Stimulated activated CD8-positive, alpha-beta memory T cell treated with anti-CD3 and anti-CD28 coated beads, Interleukin-4, amount 100 ng/mL, for 4 hours (primary cell): ENCODE measurements at places on chromosomes 5 and 9.

DNA sequence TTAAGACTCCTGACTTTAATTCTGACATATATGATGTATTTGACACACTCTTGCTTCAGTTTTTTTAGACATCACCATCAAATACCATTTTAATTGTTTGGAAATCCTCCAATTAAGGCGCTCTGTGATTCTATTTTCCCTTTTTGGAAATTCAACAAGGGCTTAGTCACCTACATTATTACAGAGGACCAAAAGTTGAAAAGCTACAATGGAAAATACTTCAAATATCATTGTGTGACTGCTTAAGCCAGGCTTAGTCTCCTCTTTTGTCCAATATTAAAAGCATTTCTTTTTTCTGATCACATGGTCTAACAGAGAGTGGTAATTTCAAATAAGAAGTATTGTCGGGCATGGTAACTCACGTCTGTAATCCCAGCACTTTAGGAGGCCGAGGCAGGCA lies 160.3 kb downstream of the CEMIP2 start:
- DNase-seq: no peak

DNA sequence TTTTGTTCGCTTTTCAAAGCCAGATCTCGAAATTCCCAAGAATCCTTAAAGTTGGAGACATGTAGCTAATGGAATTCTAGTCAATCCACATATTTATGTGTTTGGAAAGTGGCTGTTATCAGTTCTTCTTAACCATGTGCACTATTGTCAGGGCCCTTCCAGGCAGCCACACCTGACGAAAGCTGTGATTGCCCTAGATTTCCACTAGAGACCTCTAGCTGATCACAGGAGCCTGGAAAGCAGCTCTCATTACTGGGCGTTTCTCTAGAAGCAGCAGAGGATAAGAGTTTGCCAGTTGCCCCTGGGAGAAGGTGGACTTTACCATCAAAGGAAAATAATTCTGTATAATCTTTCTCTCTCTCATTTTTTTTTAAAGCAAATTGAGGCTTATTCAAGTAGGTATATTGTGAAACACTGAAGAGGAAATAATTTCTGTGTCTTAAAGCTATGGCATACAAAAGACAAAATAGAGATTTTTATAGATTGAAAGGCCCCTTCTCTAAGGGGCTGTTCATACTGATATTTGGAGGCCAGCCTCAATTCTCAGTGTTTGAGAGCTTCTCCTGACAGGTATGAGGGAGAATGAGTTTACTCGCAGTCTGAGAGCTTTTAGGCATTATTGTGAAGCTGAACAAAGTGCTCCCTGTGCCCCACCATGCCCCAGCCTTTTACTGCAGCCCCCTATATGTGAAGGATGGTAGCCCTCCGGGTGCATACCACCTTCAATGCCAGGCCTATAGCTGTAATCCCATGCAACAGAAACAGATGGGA lies 405.4 kb upstream of the ACTBL2 start:
- DNase-seq: no peak

- DNase-seq: no peak
These were observed 35.9 kb downstream of the ARPC5L start for GRCh38 chr9:124897570-124898460.

- no peak for DNase-seq
These were observed 50.6 kb downstream of the DMRT1 start for GRCh38 chr9:892123-892522.

DNA sequence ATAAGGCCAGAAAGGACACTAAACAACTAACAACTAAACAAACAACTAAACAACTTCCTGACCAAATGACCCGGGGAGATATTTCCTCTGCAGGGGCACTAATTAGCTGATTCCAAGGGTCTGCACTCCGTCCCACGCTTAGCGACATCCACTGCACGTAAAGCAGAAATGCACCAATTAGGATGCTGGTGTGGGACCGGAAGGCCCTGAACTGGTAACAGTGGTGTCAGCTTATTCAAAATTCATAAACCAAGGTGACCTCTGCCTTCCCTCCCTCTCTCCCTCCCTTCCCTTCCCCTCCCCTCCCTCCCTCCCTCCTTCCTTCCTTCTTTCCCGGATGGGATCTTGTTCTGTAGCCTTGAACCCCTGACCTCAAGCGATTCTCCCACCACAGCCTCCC lies 9.6 kb downstream of the RASGEF1C start:
- DNase-seq: no peak

DNA sequence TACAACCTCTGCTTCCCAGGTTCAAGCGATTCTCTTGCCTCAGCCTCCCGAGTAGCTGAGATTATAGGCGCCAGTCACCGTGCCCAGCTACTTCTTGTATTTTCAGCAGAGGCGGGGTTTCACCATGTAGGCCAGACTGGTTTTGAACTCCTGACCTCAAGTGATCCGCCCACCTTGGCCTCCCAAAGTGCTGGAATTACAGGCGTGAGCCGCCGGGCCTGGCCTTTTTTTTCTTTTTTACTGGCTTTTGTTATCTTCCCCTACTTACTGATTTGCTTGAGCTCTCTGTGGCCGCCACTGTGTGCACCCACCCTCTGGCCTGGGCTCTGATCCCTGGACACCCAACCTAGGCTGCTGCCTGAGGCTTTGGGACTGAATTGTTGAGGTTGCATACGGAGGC lies 60.3 kb downstream of the ANKRD33B start:
- DNase-seq: no peak

DNA sequence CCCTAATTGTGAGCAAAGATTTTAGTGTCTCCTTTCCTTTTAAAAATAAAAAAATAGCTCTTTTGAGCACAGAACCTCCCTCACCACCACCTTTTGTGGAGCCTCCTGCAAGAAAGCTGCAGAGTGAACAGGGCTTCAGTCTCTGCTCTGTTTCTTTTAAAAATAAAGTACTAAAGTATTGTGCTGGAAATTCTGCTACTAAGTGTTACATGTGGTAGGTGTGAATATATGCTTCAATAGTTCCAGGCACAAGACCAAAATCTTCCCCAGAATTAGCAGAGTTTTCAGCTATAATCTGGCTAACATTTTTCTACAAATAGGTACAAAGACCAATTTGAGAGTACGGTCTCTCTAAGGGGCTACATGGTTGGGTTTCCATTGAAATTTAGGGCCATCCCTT lies 40.3 kb upstream of the NFIB start:
- DNase-seq: no peak

DNA sequence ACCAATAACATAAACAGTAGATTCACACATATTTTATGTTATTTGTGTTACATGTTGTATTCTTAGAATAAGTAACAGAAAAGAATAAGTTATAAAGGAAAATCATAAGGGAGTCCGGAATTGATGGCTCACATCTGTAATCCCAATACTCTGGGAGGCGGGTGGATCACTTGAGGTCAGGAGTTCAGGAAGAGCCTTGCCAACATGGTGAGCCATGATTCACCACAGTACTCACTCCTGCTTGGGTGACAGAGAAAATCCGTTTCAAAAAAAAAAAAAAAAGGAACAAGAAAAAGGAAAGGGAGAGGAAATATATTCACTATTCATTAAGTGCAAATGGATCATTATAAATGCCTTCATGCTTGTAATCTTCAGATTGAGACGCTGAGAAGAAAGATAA lies 533.3 kb upstream of the CDH9 start:
- no peak for DNase-seq

DNA sequence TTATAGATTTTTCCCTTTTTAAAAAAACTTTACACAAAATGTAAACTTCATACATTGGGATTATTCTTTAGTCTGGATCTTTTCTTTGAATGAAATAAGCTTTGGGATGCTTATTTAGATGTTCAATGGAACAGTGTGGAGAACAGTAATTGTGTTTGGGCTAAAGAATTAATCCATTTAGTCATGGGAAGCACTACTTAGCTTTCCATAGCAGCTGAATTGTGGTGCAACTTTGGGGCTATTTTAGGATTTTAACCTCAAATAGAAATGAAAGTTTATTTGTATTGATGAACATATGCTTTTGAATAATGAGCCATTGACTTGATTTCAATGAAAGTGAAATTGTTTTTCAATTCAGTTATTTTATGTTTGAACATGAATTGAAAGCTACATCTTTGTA lies 72.4 kb downstream of the ZCCHC7 start:
- DNase-seq: no peak

DNA sequence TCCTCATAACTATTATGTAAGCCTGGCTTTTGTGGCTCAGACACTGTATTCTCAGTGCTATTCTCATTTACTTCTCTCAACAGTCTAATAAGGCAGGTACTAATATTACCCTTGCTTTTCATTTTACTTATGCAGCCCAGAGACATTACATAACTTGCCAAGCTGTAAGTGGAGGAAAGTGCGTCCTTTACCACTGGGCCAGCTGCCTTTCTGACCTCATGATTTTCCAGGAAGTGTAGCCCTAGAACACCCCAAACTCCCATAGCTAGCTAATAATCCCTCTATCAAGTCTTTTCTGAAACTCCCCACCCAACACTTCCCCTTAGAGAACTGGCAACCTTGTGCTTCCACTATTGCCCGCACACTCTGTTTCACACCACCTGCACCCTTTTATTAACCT lies 192.9 kb upstream of the HMHB1 start:
- no peak for DNase-seq

DNA sequence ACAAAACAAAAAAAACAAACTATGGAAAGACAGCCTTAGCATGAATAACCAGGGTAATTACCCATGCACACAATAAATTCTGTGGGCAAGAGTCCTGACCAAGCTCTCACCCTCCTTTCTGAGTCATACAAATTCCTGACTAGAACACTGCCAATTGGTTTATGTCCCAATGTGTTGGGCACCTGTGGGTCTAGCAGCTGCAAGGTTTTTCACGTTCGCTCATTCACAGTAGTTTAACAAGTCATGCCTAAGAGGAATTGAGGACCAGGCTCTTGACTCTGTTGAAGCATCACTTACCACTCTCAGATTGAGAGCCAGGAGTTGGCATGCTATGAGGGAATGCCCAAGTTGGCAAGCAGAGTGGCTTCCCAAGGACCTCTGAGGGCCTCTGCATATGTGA lies 205.5 kb upstream of the SLC24A2 start:
- no peak for DNase-seq

DNA sequence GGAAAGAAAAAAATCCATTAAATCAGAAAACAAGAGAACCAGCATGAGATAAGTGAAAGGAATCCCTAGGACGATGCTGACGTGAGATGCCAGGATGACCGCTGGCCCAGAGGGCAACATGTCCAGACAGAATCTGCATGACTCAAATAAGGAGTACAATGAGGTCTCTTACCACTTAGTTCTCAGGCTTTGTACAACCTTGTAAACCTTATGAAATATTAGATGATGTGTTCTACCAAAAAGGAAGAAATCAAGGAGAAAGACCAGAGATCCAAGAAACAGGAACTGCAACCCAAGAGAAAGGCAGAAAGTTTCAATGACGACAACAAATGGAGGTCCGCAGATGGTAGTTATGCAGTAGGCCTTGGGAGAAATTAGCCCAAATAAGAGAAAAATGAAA lies 2.8 kb upstream of the GPR150 start:
- no peak for DNase-seq

- no peak for DNase-seq
These were observed 199.6 kb downstream of the CRB2 start for GRCh38 chr9:123555646-123556045.

DNA sequence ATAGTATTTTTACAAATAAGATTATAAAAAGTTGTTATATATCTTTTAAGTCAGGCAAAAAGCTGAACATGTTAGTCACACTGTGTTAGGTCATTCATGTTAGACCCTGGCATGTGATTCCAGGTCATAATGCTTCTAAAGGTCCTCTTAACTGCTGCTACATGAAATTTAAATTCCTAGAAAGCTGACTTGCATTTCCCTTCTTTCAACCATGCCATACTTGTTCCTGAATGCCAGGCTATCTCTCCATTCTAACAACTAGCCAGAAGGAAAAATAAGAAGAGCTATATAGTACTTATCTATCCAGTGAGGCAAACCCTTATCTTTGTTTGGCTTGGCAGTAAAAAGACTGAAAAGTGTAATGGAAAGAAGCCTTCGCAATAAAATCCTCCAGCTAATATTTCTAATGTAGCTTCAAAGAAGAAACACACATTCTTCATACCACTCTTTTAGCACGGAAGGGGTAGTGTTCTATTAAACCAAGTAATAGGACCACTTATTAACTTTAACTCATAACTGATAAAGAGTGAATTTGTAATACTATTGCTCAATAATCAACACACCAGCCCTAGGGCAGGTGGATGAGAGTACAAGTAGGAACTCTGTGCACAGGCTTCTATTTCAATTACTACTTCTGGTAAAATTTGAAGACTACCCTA lies 310.2 kb downstream of the PDE4D start:
- no peak for DNase-seq

GRCh38 chr5:31362931-31363568 lies 168.8 kb downstream of the DROSHA start:
- no peak for DNase-seq
